ENCODE measurements at places on chromosomes 1 and 21.

- DNase-seq = peak; percentile 44
These were observed 31.7 kb downstream of the RUNX3 start for GRCh38 chr1:24898152-24898908.

- DNase-seq = no peak
These were observed 50.8 kb upstream of the SSBP3 start for GRCh38 chr1:54456921-54457529.

DNA sequence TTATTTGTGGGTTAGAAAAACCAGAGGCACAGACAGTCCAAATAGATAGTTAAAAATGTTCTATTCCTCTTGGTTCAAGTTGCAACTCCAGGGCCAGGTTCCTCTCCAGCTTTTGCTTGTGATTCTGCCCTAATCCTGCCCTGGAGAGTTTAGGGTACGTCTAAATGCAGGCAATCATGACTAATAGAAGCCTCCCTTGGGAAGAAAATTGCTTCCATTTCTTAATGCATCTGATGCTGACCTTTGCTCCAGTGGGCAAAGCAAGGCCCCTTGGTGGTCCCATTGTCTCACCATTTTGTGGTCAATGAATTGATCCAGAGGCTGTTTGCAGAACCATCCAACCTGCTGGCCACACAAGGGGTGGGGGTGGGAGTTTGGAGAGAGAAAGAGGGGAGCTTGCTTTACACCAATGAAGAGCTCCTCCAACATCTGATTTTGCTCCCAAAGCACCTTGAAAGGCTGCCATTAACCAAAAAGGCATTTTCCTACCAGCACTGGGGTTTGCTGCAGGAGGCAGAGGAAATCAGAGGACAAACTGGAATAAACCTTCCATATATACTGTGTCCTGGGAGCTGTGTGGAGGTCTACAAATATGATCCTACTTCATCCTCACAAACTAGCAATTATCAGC lies 31.3 kb downstream of the C8B start:
- DNase-seq = no peak

GRCh38 chr1:55503663-55504305 lies 288.6 kb upstream of the USP24 start:
- no peak for DNase-seq

DNA sequence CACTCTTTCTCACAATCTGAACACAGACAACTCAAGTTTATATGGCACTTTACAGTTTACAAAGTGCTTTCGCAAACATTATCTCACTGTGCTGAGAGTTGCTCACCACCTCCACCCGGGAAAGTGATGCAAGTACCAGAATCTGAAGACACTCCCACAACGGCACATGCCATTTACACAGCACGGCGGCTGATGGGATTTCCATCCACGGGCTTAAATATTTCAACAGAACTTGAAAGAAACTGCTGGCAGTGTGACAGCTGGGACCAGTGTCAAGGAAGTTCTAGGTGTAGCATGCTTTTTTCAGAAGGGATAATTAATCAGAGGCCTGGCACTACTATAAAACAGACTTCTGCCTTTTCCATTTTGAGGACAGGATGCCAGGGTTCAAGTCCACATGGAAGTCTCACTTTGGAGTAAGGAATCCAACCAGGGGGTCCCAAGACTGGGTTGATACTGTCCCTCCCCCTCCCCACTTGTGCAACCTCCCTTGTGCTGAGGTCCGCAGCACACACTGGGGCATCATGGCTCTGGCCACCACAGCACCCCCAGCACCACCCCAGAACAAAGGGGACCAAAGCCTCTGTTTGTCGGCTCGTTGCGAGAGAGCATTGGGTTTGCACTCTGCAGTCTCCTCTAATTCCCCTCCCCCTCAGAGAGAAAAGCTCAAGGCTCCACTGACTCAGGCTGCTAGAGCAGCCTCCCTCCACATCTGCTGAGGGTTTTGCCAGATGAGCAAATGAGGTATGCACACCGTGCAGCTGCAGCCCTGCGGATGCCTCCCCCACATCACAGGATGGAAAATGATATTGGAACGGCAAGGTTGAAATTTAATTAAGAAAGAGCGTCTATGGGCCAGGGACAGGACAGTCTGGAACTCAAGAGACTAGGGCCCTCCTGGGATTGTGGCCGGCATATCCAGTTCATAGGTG lies 154.9 kb downstream of the TGFBR3 start:
- no peak for DNase-seq

- no peak for DNase-seq
These were observed 22.7 kb upstream of the FHAD1 start for GRCh38 chr1:15224259-15224869.

DNA sequence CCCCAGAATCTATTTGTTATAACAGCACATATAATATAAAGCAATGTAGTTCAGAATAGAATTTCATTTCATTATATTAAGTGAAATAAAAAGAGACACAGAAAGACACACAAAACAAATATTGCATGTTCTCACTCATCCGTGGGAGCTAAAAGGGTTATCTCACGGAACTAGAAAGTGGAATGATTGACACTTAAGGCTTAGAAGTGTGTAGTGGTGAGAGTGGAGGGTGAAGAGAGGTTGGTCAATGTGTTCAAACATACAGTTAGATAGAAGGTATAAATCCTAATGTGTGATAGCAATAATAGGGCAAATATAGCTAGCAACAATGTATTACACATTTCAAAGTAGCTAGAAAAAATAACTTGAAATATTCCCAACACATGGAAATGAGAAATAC lies 1001.7 kb upstream of the TMPRSS15 start:
- no peak for DNase-seq

DNA sequence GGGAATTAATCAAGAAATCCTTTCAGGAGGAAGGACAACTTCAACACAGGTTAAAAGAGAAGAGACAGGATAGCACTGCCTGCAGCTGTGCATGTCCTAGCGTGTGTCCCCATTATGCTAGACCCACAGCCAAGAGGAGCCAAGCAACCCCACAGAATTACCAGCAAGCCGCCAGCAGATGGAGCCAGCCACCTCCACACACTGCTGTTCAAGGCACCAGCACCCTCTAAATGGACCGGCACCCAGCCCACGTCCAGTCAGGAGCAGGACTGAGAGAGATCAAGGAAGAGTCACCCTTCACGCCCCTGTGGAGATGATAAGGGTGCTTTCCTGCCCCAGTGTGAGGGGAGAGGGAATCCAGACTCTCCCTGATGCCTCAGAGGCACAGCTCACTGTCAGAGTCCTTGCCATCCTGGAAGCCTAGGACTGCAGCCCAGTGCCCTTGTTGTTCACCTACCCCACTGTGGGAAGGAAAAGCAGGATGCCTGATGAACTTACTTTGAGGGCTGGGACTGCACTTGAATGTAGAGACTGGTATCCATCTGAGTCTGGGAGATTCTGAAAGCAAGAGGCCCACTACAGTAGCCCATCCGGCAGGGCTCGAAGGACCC lies 37.1 kb upstream of the CTTNBP2NL start:
- DNase-seq = peak; percentile 25

DNA sequence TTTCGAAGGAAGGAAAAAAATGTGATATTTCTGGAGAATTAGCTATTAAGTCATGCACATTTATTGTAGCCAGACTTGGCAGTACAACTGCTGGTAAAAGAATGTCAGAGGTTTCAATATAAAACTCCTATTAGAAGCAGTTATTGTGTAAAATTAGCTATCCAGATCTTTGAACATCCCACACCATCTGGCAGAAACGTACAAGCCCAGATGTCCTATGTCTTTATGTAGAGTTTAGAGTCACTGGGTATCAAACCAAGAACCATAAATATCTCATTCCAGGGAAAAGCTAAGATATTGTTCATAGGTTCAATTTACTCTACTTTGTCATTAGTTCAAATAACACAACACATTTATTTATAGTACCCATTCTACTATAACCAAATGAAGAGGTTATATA lies 31.4 kb downstream of the OLFM3 start:
- no peak for DNase-seq

GRCh38 chr1:74429580-74429979 lies 82.8 kb downstream of the LRRC53 start:
- DNase-seq = no peak

DNA sequence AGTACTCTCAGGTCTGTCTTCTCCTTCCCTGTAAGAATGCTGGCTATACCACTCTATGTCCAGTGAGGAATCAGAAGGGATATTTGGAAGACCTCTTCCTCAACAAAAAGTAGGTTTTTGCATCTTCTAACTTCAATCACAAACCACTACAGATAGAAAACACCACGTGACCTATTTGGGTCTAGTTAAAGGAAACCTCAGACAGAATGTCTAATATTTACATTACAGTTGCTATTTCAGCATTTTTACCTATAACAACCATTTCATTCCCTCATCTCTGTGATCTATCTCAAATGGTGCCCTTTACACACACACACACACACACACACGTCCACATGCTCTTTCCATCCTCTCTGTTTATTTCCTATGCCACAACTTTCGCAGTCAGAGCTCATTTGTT lies 7.9 kb upstream of the ADORA3 start:
- no peak for DNase-seq

GRCh38 chr1:216854836-216855484 lies 131.7 kb upstream of the ESRRG start:
- no peak for DNase-seq

DNA sequence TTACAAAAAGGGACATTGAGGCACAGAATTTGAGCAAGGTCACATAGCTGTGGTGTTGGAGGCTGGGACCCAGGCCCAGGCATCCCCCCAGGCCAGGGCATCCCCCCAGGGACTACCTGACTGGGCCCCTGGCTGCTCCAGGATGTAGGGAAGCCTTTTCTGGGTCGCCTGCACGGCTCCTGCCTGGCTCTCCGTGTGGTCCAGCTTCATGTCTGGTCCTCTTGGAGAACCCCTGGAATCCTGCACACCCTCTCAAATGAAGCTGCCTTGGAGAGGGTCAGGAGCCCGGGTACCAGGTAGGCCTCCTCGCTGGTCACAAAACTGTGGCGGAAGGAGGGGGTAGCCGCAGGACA lies 919 bp upstream of the CELSR2 start:
- no peak for DNase-seq

DNA sequence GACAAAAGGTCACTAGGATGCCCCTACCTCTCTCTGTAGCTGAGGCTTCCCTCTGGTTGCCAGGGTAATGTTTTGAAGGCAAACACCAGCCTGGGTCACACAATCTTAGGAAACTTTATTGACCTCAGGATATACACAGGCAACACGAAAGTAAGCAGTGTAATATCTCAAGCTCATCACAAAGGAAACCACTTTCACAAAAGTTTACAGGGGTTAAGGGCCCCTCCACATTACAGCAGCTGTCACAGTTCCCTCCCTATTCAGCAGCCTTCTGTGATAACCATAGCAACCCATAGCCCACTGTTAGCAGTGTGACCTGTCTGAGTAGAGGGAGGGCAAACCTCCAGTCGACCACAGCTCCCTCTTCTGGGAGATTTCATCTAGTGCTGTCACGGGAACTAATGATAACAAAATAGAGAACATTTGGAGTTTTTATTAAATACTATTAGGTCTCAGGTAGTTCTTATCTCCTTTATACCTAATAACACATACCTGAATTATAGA lies 149.8 kb downstream of the PTPRC start:
- peak; percentile 1 for DNase-seq

GRCh38 chr1:209797978-209798639 lies 7.8 kb downstream of the IRF6 start:
- no peak for DNase-seq

DNA sequence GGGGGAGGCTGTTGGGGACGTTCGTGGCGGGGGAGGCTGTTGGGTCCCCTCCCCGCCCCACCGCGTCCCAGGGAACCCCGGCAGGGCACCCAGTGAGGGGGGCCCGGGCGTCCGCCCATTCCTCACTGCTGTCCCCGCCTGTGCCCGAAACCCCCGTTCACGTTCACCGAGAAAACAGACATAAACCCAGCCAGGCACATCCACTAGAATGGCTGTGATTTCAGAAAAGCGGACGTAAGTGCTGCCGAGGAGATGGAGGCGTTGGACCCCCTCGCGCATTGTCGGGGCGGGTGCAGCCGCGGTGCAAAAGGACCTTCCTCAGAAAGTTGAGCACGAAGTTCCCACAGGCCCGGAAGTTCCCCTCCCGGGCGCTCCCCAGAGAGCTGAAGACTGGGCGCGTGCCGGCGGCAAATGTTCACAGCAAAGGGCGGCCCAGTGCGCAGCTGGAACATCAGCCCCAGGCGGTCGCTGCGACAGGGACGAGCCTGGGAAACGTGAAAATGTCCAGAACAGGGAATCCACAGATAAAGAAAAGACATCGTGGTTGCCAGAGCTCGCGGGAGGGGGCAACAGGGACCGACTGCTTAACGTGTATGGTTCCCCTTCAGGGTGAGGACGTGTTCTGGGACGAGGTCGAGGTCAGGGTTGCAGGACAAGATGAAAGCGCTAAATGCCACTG lies 18.5 kb upstream of the SAMD11 start:
- DNase-seq = no peak

GRCh38 chr1:198157847-198158725 lies 1.3 kb downstream of the NEK7 start:
- DNase-seq = peak; percentile 29

GRCh38 chr21:26916799-26917198 lies 50.1 kb downstream of the ADAMTS5 start:
- DNase-seq = no peak

- no peak for DNase-seq
These were observed 242.2 kb downstream of the RGS7 start for GRCh38 chr1:241114699-241115233.

- no peak for DNase-seq
These were observed 2.7 kb downstream of the DDX20 start for GRCh38 chr1:111758373-111758772.

DNA sequence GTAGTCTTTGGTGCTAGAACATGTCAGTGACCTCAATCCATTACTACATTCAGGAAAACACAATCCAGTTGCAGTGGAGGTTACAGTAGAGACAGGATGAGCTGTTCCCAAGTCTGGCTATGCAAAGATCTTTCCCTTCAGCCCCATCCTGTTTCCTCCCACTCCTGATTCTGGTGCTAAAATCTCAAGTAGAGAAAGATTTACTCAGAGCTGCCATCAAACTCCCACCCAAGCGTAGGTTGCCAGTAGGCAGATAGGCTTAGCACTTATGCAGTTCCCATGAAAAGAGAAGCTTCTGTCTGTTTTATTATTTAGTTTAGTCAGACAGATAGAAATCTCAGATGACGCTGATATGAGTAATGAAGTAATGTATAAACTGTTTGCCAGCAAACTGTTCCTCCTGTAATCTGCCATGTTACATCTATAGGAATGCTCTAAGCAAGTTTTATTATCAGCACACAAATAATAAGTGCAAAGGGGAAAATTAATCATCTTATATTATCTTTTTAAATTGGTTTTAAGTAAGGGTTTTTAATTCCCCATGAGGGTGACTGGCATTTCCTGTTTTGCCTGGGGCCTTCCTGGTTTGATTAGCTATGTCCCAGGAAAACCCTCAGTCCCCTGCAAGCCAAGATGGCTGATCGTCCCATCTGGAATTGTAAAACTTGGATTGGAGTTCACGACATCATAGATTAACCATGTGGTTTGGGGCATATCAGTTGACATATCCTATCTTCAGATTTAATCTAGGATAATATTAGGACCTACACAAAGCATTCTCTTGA lies 188.3 kb upstream of the PALMD start:
- no peak for DNase-seq

DNA sequence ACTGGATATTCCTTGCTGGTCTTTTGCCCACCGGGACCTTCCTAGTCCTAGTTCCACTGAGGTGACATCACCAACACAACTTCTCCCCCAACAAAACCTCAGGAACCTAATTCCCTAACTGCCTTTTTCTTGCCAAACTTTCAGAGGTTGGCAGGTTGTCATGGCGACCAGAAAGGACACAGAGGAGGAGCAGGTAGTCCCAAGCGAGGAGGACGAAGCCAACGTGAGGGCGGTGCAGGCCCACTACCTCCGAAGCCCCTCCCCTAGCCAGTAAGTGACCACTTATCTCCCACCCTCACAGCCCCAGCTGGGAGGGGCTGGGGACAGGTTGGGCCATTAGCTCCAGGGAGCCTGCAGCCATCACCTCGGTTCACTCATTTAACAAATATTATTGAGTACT lies 815 bp downstream of the STYXL2 start:
- no peak for DNase-seq

GRCh38 chr1:235059221-235059620 lies 69.4 kb downstream of the TOMM20 start:
- no peak for DNase-seq
